ENCODE measurements at places on chromosomes 6 and 20.
A peak's percentile ranks its signal among the peaks of the same experiment; 100 is the strongest.

GRCh38 chr20:60257671-60258070 is 299.4 kb downstream of the CDH26 start:
- no peak for ATAC-seq

DNA sequence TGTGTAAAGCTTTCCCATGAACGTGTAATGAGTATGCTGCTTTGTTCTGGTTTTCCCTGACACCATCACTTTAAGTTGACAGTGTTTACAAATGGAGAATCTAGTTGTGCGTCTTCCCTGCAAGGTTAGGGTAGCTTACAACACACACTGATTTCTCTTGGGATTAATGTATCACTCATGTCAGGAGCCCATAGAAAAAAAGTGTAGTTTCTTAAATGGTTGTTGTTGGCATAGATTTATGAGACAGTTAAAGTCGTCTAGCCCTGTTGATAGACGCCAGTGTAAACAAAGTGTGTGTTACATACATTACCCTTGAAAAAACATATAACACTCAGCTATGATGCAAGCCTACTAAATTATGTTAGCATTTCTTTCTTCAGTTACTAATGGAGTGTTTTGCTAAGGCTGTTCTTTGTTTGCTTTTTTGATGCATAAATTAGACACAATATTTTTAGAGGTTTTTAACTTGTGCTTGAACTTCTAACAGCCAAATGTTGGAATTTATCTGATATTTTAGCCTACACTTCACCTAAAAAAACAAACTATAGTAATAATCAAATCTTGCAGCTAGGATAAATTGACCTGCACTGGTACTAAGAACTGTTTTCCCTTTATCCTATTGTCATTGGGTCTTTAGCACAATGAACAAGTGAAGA is 88.6 kb downstream of the RNF217 start:
- no peak for ATAC-seq

DNA sequence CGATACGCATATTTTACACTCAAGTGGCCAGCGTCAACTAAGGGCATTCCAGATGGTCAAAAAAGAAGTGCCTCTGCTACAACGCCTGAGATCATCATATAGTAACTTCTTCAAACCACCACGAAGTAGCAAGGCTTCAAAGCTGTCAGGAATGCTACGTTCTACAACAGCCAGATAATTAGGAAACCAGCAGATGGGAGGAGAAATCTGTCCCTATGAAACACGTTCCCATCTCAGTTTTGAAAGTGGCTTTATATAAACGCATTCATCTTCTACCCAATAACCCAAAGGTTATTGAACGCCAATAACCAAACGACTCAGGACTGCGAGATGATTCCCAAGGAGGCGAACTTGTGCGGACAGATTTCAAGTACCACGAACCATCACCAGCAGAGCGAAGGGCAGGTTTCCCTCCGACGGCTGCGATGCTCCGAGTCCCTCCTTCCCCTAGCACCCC is 1.2 kb downstream of the ABHD12 start:
- no peak for ATAC-seq

- peak; percentile 65 for ATAC-seq
Observed at GRCh38 chr6:160974304-160974771, 17.2 kb upstream of the MAP3K4 start.

DNA sequence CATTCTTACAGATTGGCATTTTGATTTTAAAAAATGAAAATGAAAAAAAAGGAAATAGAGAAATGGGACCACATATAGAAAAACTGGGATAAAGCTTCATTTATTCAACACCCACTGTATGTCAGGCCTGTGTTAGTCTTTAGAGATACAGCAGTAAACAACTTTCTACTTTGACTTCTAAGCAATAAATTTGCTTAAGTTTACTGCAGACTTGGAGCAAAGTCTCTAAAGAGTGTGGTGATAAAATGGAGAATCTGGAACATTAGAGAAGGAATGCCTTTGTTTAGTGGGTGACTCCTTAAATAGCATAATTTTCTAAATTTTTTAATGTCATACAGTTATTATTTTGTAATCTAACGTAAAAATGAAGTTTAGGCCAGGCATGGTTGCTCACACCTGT is 80.7 kb upstream of the CNKSR3 start:
- no peak for ATAC-seq

DNA sequence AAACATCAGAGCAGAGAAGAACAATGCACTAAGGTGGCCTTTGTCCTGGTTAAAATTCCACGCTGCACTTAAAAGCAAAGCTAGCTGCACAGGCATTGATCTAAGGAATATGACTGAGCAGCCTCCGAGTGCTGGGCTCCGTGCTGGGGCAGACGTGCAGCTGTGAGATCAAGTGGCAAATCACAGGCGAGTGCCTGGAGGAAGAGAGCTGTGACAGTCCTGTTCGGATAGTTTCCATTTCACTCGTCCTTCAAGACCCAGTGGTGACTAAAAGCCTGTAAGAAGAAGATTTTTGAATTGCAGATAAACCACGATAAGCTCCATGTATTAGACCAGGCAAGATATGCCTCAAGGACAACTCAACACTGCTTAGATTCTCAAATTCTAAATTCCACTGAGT is 247.9 kb downstream of the ANKRD60 start:
- ATAC-seq = no peak

- no peak for ATAC-seq
Observed at GRCh38 chr6:129704708-129705107, 5.3 kb downstream of the ARHGAP18 start.

- ATAC-seq = no peak
Observed at GRCh38 chr20:3839328-3839727, 7.3 kb upstream of the MAVS start.

DNA sequence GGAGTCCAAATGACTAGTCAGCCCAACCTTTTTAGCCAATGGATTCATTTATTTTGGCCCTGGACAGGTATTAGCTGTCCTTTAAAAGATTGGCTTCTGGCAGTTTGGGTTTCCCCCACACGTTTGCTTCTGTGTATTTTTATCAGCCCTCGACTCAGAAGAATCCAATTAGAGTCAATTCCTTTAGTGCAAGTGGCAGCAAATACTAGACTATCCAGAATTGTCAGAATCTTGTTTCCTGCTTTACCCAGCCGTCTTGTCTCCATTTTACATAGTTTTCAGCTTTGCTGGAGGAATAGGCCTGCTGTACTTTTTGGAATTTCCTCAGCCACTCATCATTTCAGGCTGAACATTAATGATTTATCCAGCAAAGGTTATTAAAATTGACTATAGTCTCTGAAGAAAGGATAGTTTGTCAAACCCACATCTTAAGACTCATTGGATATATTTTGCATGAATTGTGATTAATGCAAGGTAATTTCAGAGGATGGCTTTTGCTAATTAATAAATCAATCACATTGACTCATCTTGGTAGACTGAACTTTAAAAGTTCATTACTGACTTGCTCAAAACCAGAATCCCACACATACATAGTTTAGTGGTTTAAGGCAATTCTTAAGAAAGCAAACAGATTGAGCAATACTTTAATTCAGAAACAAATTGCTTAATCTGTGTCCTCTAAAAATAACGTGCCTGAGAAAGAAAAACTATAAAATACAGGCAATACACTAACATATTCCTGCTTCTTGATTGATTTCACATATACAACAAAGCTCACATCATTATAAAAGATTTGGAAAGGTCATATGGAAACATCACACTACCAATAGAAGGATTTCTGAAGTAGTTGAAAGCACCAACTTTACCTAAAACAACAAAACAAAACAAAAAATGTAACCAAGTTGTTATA is 62.9 kb upstream of the ZNF217 start:
- ATAC-seq = no peak

DNA sequence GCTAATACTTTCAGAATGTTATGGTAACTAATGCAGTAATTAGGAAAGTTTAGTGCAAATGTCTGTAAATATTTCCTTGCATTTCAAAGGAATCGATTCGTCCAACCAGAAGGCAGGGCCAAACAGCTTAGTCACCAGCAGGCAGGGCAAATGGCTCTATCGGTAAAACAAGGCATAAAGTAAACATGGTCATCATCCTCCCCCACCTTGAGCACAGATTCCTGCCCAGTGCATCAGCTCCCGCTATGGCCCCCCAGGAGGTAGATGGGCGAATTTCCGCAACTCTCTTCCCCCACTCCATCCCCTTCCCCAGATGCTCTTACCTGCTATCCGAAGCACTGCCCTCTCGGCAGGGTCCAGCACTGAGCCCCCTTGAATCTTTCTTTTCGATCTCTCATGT is 103.8 kb upstream of the BEND6 start:
- ATAC-seq = peak; percentile 15

DNA sequence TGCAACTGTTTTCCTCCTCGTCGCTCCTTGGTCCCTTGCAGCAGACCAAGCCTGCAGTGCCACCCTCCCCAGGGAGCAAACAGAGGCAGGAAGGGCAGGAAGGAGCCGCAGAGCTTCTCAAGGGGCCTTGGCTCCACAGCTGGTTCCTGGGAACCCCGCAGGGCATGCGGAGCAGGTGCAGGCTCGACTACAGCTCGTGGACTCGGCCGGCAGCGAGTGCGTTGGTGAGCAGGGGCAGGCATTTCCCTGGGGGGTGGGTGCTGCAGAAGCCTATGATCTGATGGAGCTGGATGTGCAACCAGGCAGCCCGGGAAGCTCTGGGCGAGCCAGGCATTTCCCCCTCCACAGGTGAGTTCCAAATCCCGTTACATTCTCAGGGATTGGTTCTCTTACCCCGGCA is 37.1 kb downstream of the FRMD1 start:
- ATAC-seq = no peak

DNA sequence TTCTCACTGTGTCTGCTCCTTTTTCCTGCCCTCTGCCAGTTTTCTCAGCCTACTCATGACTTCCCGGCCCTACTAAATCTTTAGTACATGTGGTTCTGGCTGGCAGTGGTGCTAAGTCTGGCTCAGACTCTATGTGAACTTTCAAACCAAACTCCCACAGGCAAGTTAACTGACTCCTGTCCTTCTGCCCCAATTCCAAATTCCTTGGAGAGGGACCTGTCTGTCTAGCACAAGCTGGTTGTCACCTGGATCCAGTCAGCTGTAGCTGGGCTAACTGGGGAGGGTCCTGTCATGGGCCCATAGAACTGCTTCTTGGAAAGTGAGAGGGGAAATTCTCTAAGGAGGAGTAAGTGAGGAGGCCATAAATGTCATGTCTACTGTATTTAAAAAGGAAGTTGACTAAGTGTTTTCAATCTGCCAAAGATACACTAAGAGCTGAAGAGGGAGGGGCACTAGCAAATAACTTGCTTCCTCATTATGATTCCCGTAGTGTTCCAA is 240.1 kb downstream of the KCNQ5 start:
- ATAC-seq = no peak

Measured in esophagus mucosa (tissue), 1 donor.